ENCODE measurements at places on chromosomes 16 and 17.

GRCh38 chr16:88541831-88542616, 28.2 kb upstream of the ZC3H18 start:
- DNase-seq, result no peak

DNA sequence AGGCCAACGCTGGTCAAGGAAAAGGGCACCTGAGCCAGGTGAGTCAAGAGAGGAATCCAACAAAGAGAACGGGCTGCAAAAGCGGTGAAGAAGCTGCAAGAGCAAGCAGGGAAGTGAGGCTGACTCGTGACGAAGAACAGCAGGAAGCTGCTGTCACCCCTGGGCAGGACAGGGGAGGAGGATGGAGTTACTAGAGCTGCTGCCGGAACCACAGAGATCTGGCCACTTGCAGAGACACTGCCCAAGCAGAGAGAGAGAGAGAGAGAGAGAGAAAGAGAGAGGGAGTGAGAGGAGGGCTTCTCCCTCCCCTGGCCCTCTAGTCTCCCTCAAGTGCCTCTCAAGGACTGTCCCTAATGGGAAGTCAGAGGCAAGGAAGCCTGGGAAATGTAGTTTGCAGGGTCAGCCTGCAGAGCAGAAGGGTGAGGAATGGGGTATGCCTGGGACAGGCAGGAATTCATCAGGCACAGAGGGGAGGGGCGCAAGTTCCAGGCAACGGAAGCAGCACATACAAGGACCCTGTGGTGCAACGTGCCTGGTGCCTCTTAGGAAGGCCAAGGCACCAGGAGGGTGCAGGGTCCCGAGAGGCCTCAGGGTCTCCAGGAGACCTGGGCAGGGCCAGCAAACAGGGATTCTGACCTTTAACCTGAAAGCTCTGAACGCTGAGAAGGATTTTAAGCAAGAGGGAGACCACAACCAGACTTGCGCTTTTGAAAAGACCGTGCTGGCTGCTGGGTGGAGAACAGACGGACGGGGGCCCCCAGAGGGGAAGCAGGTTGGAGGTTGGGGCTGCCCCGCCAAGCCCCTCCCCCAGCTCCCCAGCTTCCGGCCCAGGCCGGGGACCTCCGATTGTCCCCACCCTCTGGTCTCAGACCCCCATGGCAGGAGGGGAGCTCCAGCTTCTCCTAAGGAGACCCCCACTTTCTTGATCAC, 45.8 kb upstream of the CIBAR2 start:
- DNase-seq, result no peak

GRCh38 chr17:44556166-44556831, 985 bp upstream of the FZD2 start:
- DNase-seq, result no peak

DNA sequence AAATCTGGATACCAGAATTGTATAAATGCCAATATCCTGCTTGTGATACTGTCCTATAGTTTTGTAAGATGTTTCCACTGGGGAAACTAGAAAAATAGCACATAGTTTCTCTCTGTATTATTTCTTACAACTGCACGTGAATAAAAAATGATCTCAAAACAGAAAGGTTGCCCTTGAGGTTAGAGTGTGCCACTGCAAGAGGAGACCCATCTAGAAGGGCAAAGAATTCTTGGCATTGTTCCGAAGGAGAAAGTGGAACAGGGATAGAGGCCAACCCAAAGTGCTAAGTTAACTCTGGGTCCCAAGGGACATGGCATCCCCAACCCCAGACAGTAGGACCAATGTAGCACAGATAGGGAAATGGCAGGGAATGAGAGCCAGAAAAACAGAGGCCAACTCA, 477.5 kb upstream of the HSBP1 start:
- no peak for DNase-seq

DNA sequence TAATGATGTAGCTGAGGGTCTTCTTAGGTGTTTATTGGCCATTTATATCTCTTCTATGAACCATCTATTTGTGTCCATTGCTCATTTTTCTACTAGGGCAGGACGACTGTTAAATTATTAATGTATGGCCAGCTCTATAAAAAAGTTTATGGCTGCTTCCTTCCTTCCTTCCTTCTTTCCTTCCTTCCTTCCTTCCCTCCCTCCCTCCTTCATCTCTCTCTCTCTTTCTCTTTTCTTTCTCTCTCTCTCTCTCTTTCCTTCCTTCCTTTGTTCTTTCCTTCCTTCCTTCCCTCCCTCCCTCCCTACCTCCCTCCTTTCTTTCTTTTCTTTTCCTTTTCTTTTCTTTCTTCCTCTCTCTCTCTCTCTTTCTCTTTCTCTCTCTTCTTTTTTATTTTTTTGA, 17.2 kb upstream of the NDEL1 start:
- DNase-seq, result no peak

- no peak for DNase-seq
These were observed 30.6 kb downstream of the KCNJ16 start for GRCh38 chr17:70105641-70106040.

DNA sequence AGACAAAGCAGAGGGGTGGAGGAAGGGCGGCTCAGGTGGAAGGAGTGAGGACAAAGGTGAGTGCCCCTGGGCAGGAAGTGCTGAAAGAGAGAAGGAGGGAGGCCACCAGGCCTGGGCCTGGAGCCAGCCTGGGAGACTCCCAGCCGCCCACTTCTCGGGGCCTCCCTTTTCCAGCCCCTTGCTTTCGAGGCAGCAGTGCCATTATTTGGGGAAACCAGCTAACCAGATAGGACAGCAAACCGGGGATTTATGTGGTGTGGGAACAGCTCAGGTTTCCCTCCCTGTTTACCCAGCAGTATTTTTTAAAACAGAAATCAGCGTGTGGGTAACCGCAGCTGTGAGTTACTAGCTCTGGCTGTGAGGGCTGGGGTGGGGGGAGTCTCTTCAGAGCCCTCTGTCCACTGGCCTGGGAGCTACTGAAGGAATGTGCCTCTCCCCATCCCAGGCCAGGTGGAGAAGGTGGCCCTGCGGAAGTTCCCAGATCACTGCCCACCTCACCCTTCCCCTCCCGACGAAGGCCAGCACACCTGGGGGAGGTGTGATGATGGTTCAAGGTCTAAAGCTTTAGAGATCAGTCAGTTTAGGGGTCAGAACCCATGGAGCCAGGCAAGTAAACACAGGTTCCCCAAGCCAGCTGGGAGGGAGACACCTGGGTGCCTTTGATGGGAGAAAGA, 8.4 kb upstream of the MEOX1 start:
- DNase-seq, result no peak
